ENCODE measurements at places on chromosomes 3 and 15.

DNA sequence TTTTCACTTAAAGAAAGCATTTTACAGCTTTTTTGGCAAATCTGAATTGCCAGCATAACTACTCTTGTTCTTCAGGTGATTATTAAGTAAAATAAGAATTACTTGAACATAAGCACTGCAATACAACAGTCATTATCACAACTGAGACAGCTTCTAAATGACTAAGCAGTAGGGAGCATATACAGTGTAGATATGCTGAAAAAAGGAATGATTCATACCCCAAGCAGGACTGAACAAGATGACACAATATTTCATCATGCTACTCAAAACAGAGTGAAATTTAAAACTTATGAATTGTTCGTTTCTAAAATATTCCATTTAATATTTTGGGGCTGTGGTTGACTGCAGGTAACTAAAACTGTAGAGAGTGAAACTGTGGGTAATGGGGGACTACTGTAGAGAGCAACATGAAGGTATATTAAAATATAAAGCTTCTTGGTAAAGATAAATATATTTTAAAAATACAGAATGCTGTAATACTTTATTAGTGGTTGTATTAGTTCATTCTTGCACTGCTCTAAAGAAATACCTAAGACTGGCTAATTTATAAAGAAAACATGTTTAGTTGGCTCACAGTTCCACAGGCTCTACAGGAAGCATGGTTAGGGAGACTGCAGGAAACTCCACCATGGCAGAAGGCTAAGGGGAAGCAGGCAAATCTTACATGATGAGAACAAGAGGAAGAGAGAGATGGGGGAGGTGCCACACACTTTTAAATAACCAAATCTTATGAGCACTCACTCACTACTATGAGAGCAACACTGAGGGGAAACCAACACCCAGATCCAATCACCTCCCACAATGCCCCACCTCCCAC, 84.8 kb downstream of the DCLK3 start:
- peak; percentile 91 for DNase-seq

DNA sequence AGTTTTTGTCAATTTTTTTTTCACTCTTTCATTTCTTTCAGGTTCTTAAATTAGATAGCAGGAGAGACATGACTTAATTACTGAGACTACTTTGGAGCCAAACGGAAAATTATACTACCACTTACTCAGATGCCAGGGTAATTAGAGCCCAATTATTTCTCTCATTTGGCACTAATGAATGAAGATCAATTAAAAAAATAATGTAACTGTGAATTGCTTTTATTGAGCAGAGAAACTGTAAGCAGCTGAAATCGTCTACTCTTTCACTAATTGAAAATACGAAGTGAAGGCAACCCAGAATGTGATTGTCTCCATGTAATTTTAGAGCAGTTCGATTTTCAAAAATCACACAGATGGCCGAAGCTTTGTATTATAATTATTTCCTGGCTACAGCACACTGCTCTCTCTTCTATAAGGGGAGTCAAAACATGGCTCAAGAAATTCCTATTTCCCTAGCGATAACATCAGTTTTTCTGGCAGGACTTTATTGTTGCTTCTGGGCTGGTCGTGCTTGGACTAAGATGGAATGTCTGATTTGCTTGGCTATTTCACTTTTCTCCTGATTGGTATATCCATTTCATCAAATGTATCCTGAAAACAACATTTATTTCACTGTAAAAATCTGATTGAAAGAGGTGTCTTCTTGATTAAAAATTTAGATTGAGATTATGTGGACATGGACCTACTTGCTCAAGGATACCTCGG, 55.8 kb upstream of the PDZRN3 start:
- no peak for DNase-seq

- DNase-seq: no peak
Observed at GRCh38 chr3:10505791-10506585, 602 bp upstream of the ATP2B2 start.

- DNase-seq: peak; percentile 23
Observed at GRCh38 chr15:98231696-98232440, 271.4 kb downstream of the ARRDC4 start.

GRCh38 chr15:62150445-62150844, 14.6 kb downstream of the C2CD4B start:
- DNase-seq: no peak

GRCh38 chr3:174335910-174336309, 523.2 kb upstream of the NAALADL2 start:
- DNase-seq: no peak

- no peak for DNase-seq
Observed at GRCh38 chr3:44954304-44954703, 21.7 kb downstream of the ZDHHC3 start.

GRCh38 chr3:28791713-28792255, 443.2 kb upstream of the AZI2 start:
- peak; percentile 30 for DNase-seq

DNA sequence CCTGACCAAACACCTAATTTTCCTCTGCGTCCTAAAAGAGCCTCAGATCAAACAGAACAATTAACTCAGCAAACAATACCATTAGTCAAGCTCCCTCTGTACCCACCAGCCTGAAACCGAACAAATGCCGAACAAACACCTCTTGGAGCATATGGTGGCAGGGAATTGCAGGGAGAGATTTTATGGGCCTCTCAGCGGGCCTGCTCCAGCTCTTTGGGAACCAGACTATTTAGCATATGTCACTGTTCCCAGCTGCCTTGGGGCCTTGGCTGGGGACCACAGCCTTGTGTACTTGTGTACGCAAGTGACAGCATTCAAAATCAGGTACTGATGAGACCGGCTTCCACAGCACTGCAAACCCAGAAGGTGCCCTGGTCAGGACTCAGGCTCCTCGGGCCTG, 388.8 kb upstream of the PPP2R3A start:
- no peak for DNase-seq

DNA sequence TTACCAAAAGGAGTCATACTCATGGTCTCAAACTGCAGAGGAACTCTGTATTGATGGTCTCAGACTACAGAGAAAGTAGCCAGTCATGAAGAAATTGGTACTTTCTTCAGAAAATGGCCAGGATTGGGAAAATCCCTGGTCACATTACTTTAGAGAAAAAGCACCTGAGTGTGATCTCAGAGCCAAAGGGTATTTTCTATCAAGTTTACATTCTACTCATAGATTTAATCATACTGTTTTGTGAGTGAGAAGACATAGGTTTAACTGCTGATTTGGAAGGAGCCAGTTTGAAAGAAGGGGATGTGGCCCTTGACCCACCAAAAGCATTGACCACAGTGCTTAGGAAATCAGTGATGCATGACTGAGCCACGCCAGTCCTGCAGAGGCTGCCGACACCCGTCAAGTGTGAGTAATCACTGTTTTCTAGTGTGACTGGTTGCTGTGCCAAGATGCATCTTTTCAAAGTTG, 203.6 kb downstream of the AKAP13 start:
- DNase-seq: no peak

- peak; percentile 59 for DNase-seq
Observed at GRCh38 chr15:34886134-34886533, 83.4 kb downstream of the AQR start.

DNA sequence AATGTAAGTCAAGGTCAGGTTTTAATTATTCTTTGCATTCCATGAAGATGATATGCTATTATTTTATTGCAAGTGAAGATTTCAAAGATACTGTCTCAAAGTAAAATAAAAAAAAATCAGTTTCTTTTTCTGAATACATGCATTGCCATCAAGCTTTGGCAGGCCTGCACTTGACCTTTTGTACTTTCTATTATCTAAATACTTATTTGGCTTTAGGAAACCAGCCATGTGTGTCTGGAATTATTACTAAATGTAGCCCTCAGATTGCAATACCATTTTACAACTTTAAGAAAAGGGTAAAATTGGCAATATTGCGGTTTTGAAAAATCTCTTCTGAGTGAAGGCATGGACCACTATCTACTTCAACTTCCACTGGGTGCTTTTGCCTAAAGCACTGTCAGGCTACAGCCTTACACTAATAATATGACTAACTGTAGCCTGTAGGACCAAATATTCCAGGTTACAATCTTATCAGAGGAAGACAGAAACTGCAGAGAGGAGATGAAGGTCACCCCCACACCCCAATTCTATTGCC, 349.4 kb upstream of the DCBLD2 start:
- peak; percentile 24 for DNase-seq

GRCh38 chr15:51629612-51630011, 7.0 kb upstream of the DMXL2 start:
- DNase-seq: peak; percentile 25

DNA sequence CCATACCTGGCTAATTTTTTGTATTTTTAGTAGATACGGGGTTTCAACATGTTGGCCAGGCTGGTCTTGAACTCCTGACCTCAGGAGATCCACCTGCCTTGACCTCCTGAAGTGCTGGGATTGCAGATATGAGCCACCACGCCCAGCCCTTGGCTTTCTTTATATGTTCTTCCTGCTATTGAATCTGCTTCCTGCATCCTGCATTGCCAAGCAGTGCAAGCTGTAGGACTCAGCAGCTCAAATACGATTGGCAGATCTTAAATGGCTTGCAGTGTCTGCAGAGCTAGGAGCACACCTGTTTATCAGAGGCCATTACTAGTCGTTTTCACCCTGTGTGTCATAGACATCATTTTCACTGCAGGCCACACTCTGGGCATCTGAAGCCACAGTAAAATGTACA, 426.2 kb upstream of the PPP2R3A start:
- DNase-seq: no peak

DNA sequence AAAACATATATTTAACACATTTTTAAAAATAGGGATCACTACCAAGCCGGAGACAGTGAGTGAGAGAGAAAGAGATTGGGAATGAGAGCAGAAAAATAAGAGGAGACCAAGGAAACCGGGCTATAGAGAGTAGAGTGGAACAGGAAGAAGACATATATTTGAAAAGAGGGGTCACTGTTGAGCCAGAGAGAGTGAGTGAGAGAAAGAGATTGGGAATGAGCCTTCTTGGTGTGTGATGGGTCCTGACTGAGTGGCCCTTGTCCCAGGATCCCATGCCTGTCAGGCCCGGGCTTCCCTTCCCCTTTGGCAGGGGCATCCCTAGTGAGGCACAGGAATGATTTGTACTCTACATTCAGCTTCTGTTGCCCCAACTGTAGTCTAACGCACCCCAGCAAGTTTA, 646.6 kb downstream of the NTRK3 start:
- DNase-seq: no peak

DNA sequence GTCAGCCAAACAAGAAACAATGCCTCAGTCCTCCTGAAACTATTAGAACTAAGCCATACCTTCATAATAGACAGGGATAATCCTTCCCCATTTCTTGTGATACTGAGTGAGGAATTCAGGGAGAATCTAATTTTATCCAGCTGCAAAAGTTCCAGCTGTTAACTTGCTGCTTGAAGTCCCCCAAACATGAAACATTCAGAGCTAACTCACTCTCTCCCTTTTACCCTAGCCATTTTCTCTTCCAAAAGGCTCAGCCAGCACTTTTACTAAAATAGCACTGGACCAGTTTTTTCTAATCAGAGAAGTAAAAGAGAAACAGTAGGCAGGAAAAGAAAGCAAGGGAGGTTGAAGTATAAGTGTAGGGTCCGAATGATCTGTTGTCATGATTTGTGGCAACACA, 268.1 kb downstream of the TAFA4 start:
- no peak for DNase-seq

DNA sequence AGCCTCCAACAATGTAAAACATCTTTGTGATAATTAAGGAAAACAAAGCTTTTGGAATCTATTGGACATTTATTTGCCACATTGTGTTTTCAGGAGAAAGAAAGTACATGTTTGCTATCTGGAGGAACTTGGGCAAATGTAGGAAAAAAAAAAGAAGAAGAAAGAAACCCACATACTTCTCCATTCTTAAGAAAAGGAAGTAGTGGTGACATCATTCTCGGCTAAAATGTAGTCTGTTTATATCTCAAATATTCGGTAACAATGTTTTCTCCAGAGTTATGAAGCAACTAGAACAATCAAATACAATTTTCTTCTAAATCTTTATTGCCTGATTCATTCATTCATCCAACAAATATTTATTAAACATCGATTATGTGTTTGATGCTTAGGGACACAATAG, 2.3 kb upstream of the TGFBR2 start:
- DNase-seq: no peak
